ENCODE measurements at places on chromosomes 4 and X.

- DNase-seq, result no peak
Observed at GRCh38 chr4:7966281-7967062, 26.8 kb upstream of the AFAP1 start.

- DNase-seq, result no peak
Observed at GRCh38 chr4:138647433-138647832, 368.1 kb upstream of the NOCT start.

DNA sequence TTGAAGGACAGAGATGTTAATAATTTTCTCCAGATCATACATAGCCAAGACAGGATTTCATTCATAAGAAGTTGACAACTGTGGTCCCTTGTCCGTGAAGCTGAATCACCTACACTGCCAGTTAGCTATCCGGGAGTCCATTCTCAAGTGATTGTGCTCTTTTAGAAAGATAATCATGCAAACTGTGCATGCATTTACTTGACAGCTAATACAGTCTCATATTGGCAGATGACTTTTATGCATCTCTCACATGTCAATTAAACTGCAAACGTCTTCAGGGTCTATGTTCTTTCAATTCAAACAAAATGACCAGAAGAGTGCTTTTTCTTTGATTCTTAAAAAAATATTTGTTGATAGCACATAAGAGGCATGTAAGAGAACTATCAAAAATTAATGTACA lies 1572.9 kb downstream of the C4orf33 start:
- DNase-seq, result no peak

DNA sequence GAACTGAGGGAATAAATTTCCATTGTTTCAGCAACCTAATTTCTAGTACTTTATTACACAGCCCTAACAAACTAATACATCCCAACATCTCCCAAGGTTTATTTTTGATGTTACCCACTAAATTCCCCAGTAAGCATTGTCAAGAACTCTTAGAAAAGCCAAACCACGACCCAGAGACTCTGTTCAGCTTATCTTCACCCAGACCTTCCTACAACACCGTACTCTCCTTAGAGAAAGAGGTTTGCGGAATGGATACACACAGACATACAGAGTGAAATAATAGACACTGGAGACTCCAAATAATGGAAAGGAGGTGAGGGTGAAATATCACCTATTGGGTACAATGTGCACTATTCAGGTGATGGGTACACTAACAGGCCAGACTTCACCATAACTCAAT lies 75.6 kb downstream of the LRBA start:
- no peak for DNase-seq

- DNase-seq, result no peak
Observed at GRCh38 chr4:100651499-100652175, 133.8 kb upstream of the EMCN start.

DNA sequence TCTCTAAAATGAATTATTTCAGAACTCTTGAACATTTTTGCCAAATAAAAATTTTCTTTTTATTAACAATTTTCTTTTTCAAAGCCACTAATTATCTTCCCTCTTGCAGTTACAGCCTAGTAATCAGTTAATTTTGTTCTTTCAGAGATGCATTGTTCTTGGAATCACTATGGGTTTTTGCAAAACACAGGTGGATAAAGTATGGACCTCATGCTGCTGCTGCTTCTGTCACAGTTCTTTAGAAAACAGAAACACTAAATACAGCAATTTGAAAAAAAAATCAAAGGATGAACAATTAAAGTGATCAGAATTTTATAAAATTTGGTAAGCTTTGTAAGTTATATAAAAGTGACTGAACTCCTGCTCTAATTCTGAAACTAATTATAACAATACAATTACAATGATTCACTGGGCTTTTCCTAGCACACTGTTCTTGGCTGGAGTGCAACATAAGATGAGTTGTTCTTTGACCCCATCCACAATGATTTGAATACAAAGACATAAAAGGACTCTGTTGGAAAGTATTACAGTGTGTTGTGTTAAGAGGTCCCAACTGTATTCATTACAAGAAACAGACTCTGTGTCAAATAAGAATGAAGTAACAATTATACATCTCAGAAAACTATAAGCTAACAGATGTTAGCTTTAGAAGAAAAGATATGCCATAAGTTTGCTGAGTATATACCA lies 59.4 kb upstream of the GK2 start:
- no peak for DNase-seq

DNA sequence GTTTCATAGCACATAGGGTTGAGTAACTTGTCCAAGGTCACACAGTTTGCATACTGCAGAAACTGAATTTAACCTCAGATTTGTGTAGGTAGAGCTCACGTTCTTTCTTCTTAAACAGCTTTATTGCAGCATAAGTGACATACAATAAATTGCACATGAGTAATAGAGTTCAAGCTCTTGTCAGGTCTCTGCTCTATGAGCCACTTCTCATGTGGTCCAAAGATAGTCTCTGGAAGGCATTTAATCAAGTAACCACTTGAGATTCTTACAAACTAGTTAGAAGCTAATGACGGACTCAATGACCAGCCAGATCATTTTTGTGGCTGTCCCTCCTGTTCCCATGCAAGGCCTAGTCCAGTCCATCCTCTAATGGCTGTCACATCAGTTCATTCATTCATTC lies 68.9 kb downstream of the MAOB start:
- DNase-seq, result no peak

DNA sequence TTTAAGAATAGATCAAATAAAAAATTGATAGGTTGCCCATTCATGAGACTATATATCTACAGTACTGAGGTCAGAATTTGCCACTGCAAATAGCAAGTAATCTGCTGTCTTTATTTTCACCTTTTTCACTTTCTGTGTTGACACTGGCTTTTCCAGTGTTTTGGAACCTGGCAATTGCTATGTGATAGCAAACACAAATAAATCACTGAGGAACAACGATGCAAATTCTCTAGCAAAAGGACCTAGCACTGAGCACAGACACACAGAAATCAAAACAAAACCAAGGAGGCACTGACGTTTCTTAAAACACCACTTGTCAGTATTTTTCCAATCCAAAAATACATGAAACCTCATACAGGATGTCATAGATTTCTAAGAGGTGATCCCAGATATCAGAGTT lies 210.7 kb downstream of the DHX15 start:
- no peak for DNase-seq

GRCh38 chr4:96375367-96375766 lies 535.5 kb downstream of the PDHA2 start:
- no peak for DNase-seq
